ENCODE measurements at places on chromosomes 13 and 19. TPM values are rescaled to one million over a fixed set of nuclear protein-coding genes. Genes with fewer than 3 reads are reported as not detected.

GRCh38 chr19:39874404-39874803 lies 28.2 kb upstream of the FBL start:
- no peak for DNase-seq

DNA sequence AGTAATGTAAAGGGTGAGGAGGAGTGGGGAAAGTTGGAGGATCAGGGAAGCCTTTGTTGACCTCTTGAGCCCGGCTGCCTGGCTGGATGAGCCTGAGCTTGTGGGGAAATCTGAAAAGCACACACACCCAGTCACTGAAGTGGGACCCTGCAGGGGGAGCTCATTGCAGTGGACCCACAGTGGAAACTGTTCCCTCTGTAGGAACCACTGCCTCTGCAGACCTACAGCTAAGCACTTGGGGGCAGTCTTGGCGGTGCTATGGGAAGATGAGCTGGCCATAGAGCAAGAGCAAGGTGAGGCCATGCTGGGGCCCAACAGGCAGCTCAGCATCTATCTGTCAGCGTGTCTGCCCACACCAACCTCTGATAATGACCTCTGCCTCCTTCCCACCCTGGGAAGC lies 294.8 kb downstream of the TSHZ3 start:
- peak; percentile 62 for DNase-seq

DNA sequence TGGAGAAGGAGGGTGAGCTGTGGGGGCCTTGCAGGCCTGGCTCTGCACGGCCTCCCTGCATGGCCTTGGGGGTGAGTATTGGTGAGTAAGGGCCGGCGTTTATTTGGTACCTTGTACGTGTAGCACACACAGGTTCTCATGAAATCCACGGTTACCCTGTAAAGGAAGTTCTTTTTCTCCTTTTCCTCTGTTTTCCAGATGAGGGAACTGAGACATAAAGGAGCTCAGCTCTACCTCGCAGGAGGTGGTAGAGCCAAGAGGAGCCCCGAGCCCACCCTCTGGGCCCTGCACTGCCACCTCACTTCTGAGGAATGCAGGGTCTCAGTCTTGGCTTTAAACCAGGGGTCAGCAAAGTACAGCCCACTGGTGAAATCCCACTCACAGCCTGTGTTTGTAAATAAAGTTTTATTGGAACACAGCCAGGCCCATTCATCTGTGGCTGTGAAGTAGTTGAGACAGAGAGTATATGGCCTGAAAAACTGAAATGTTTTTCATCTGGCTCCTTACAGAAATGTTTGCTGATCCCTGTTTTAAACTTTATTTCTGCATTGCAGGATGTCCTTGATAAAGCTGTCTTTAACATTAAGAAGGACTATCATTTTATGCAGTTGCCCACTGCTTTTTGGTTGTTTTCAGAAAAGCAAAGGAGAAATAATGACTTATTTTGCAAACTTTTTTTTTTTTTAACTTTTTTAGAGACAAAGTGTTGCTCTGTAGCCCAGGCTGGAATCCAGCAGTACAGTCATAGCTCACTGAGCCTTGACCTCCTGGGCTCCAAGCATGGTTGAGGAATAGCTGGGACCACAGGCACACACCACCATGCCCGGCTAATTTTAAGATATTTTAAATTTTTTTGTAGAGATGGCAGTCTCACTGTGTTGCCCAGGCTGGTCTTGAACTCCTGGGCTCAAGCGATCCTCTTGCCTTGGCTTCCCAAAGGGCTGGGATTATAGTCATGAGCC lies 6.4 kb downstream of the EPN1 start:
- no peak for DNase-seq

DNA sequence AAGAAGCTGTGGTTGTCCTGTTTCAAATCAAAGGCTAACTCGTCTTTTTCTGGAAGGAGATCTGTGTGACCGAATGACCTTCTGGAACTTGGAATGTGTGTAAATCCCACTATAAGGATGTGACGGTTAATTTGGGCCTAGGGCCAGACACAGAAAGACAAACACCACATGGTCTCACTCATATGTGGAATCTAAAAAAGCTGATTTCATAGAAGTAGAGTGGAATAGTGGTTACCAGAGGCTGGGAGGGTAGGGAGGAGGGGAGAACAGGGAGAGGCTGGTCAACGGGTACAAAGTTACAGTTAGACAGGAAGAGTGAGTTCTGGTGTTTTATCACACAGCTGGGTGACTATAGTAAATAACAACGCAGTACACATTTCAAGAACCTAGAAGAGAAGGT lies 39.3 kb upstream of the RGCC start:
- DNase-seq: peak; percentile 55

The DACH1 gene
- 1.4 TPM for total RNA-seq
